ENCODE measurements at places on chromosomes 5 and 9.

- no peak for DNase-seq
These were observed 80.3 kb downstream of the BOD1 start for GRCh38 chr5:173535976-173536639.

- no peak for DNase-seq
These were observed 61.2 kb upstream of the RXRA start for GRCh38 chr9:134265078-134265477.

GRCh38 chr5:112124788-112125187 is 294.3 kb downstream of the EPB41L4A start:
- no peak for DNase-seq

DNA sequence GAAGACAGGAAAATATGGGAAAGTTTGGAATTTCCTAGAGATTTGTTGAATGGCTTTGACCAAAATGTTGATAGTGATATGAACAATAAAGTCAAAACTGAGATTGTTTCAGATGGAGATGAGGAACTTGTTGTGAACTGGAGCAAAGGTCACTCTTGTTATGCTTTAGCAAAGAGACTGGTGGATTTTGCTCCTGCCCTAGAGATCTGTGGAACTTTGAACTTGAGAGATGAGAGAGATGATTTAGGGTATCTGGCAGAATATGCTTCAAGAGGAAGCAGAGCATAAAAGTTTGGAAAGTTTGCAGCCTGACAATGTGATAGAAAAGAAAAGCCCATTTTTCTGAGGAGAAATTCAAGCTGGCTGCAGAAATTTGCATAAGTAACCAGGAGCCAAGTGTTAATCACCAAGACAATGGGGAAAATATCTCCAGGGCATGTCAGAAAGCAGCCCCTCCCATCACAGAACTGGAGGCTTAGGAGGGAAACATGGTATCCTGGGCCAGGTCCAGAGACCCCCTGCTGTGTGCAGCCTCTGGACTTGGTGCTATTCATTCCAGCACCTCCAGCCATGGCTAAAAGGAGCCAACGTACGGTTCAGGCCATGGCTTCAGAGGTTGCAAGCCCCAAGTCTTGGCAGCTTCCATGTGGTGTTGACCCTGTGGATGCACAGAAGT is 114.3 kb upstream of the STARD4 start:
- no peak for DNase-seq

DNA sequence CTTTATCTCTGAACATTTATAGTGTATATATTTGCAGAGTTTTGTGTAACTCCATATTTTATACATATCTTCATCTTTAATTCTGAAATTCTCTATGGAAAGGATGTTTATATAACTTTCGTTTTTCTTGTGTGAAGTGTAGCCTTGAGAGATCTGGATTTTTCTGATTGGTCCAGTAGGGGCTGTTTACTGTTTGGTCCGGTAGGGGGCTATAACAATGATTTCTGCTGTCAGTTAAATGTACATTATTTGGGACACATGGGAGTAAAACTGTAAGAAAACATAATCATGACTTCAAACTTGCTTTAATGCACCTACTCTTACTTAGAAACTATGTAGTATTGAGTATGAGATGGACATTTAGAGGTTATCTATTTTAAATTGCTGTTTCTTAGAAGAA is 527.1 kb upstream of the ARRDC3 start:
- no peak for DNase-seq

- no peak for DNase-seq
These were observed 420.1 kb upstream of the MEF2C start for GRCh38 chr5:89303033-89303480.

- DNase-seq, result no peak
These were observed 3.1 kb downstream of the KCTD16 start for GRCh38 chr5:144173766-144174165.

- no peak for DNase-seq
These were observed 73.7 kb downstream of the INSL6 start for GRCh38 chr9:5111696-5112095.

DNA sequence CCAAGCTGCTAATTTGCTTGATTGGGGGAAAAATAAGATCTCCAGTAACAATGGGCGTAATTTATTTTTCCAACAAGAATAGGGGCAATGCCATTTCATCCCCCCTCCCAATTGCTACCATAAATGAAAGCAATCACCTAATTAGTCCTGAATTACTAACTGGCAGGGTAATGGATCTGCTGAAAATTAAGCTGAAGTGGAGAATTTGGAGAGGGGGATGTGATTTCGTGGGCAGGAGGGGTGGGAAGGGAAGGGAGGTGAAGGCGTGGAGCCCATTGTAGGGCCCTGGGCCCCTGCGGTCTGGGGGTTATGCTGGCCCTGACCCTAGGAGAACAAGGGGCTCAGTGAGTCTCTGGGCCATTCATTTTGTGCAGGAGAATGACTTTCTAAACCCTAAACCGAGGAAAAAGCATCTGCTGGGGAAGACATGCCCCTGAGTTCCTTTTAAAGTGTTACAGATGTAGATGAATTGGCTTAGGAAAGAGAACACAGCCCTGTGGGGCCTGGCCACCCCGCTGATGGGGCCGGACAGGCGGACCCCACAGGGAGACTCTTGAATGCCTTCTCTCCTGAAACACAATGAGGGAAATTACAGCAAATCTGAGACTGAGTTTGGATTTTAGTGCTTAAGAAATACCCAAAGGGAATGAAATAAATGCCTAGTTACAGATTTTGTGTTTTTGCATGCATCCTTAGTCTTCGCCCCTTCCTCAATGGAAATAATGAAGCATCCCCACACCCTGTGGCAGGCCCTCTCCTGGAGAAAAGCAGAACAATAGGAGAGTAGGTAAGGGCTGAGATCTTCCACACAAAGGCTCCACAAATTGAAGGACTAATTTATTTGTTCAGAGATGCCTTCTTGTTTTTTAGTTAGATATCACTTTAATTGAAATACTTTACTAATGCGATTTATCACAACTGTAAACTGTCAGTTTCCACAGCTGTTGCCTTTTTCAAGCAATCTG is 143.2 kb downstream of the PSAT1 start:
- no peak for DNase-seq

DNA sequence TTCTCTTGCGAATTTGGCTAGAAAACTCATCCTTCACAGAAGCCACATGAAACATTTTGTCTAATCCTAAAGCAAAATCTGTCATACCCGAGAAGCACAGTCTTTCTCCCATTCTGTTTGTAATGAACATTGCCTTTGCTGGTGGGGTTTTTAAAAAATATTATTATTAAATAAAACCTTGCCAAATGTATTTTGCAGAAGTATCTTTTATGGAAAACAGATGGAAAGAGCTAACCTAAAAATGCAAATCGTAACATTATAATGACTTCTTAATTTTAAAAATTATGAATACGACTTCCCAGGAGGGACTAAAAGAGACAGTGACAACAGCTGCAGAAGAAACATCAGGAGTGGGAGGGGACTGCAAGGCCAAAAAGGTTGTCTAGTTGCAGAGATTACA is 246.3 kb upstream of the TAS2R1 start:
- DNase-seq, result no peak

- DNase-seq, result no peak
These were observed 88.4 kb upstream of the BOD1 start for GRCh38 chr5:173704615-173705511.

DNA sequence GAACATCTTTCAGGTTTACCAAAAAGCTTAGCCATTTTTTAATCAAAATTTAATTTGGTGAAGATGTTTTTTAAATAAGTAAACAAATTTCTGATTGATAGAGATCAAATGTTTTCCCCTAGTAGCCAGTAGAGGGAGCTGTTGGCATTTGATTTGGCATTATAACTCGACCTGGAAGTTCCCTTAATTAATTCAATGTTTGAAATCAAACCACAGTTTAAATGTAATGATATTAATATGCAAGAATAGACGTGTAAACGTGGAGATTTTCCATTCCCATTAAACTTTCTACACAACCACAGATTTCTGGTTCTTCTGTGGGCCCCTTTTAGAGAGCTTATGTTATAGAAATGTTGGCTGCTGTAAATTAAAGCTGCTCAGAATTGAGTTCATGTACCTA is 148.1 kb upstream of the MPDZ start:
- DNase-seq, result no peak

- DNase-seq, result no peak
These were observed 206.4 kb downstream of the C9orf50 start for GRCh38 chr9:129414377-129414992.

DNA sequence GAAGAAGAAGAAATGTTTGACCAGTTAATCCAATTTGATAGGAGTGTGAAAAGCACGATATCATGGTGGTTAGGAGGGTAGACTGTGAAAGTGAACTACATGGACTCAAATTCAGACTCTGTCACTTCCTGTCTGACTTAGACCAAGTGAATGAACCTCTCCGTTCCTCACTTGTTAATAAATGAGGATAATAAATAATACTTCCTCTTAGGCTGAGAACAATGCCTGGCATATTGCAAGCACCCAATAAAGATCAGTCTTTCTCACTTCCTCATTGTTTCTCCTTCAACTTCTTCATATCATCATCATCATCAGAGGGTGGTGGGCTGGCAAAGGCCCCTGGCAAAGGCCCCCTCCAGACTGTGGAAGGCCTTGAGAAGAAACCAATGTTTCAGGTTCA is 148.7 kb downstream of the CDK5RAP2 start:
- no peak for DNase-seq

DNA sequence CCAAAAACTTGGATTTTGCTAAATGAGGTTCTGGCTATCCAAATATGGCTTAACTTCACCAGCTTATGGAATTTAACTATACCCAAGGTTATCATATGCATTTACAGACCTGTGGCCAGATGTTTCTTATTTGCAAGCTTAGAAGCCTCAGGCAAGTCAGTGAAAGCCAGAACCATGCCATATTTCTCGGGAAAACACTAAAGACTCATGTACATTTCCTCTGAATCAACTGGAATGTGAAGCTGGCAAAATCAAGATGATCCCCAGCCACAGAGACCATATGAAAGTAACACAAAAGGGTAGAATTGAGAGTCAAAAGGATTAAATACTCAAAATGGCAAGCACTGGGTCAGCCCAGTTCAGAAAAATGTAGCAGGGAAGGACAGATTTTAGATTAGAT is 76.4 kb upstream of the SLC1A1 start:
- DNase-seq, result no peak

GRCh38 chr5:44292736-44293135 is 96.5 kb downstream of the FGF10 start:
- DNase-seq, result no peak

- no peak for DNase-seq
These were observed 159.3 kb downstream of the SYK start for GRCh38 chr9:90960941-90961340.

GRCh38 chr9:35842020-35842745 is 13.2 kb downstream of the TMEM8B start:
- DNase-seq, result no peak

- DNase-seq, result no peak
These were observed 8.3 kb downstream of the HABP4 start for GRCh38 chr9:96458226-96458625.

DNA sequence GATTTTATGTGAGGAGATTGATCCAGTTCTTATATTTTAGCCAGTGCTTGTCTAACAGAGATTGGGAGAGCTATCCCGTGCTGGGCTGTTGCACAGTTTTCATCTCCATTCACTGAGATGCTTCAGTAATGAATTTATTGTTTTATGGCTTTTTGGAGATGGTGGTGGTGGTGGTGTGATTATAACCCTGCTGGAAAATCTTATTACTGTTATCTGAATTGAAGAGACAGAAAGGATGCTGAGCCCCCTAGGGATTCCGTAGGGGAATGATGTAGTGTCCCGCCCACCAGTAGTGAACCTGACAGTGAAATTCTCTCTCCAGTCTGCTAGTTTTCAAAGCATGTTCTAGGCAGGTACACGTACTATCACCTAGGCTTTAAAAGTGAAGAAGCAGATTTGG is 1.9 kb downstream of the RAI14 start:
- DNase-seq, result peak; percentile 60

GRCh38 chr9:6723881-6724420 is 33.8 kb upstream of the KDM4C start:
- no peak for DNase-seq

- no peak for DNase-seq
These were observed 5.5 kb downstream of the MRNIP start for GRCh38 chr5:179852993-179853547.

- no peak for DNase-seq
These were observed 3.5 kb downstream of the RPS14 start for GRCh38 chr5:150446088-150446487.

GRCh38 chr5:54794135-54794975 is 191.0 kb downstream of the ESM1 start:
- DNase-seq, result no peak

DNA sequence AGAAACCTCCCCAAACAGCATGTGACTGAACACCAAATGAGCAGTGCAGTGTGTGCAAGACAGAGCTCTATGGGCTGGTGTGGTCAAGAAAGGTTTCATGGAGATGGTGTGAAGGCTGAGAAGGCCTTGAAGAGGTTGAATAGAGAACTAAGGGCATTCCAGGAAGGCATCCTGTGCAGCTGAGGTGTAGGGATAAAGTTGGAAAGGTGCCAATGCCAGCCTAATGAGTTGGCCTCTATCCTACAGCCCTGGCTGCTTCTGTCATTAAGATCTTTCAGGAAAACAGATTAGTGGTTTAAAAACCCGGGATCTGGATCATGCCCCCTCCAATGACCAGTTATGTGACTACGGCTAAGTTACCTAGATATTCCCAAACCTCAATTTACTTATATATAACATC is 4.0 kb downstream of the HDAC3 start:
- DNase-seq, result no peak

DNA sequence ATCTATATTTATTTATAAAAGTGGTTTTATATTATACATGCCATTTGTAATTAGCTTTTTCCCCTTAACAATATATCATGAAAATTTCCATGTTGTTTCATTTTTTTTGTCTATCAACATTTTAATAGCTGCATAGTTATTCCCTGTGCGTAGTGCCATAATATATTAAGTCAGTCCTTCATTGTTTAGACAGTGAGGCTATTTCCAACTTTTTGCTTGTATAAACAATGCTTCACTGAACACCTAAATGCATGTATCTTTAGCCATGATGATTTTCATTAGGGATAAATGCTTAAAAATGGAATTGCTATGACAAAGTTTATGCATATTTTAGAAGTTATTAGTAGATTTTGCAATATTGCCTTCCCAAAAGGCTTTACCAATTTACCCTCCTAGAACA is 80.7 kb upstream of the STC2 start:
- no peak for DNase-seq

DNA sequence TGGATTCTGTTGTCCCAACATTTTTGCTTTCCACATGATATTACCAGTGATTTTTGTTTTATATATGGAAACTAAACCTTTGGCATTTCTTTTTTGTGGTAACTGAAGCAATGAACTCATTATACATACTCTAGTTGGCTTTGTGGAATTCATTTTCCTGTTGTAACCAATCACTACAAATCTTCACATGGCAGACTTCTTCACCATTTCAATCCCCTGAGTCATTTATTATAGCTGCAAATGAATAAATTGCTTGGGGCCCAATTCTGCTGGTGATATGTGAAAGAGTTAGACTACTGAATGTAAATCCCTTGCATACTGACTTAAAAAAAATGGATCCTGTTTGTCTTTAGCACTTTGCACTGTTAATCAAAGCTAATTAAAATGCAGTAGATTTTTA is 1709.6 kb upstream of the WWC1 start:
- no peak for DNase-seq
